ENCODE measurements at places on chromosomes 4 and X. TPM values are rescaled to one million over a fixed set of nuclear protein-coding genes. Genes with fewer than 3 reads are reported as not detected.

GPR143 gene
- total RNA-seq, result not detected

TXK gene
- 0.72 TPM for total RNA-seq

CXCL10 gene
- total RNA-seq, result not detected

PRDM5 gene
- 39.4 TPM for total RNA-seq

PABPC1L2B gene
- total RNA-seq, result not detected

LRCH2 gene
- 2.5 TPM for total RNA-seq

MND1 gene
- total RNA-seq, result 2.7 TPM

SPINK2 gene
- total RNA-seq, result not detected

Data from osteoblast (primary cell).